ENCODE measurements at places on chromosomes 5 and 9.

GRCh38 chr9:16103620-16104397 lies 551.0 kb downstream of the CCDC171 start:
- DNase-seq: peak; percentile 34

DNA sequence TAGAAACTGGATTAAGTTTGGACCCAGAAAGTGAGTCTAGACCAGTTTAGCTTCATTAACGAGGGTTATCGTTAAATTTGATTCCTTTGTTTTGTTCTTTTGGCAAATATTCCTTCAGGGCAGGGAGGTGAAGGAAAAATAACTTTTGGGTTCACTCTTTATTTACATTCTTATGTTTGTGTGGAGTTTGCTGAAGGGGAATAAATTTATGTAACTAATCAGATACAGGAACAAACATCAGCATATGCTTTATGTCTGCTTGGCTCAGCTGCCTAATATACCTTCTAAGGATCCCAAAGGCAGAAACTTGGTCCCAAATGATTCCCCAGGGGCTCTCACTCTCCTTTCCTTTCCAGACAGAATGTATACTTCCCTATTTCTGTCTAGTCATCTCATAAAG lies 132.4 kb downstream of the MCTP1 start:
- no peak for DNase-seq

DNA sequence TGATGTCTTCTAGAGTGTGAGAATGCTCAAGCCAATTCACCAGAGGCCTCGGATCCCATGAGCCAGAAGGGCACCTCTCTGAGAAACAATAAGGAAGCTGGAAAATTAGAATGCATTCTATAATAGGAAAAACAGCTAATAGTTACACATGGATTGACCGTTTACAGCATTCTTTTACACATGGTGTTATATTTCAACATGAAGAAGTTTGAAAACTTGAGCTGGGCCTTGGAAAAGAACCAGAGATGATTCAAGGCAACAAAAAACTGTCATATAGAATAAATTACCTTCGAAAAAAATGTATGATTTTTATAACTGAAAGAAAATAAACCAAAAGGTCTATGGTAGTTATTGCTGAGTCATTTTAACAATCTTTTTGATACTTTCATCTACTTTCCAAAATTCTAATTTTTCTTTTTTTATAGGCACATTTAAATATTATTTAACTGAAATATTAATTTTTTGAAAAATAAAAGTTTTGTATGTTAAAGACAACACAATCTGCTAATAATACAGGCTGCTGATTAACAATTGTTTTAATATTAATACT lies 6.2 kb downstream of the SH3TC2 start:
- DNase-seq: no peak

- DNase-seq: no peak
These were observed 1740.1 kb upstream of the WWC1 start for GRCh38 chr5:166551384-166551783.

DNA sequence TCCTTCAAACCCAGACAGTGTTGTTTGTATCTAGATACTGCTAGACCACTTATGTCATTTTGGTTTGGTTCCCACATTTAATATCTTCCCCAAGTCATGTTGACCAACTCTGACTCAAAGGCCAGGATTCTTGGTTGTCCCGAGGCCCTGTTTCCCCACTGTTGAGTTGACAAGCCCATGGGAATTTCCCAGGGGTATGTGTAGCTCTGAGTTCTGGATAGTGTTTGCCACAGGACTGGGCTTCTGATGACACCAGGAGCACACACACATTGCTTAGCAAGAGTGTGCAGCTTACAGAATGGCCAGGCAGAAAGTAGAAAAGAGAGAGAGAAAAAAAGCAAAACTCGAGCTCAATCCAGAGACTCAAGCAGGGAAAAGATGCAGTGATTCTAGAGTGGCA lies 214.4 kb downstream of the NXNL2 start:
- DNase-seq: no peak

DNA sequence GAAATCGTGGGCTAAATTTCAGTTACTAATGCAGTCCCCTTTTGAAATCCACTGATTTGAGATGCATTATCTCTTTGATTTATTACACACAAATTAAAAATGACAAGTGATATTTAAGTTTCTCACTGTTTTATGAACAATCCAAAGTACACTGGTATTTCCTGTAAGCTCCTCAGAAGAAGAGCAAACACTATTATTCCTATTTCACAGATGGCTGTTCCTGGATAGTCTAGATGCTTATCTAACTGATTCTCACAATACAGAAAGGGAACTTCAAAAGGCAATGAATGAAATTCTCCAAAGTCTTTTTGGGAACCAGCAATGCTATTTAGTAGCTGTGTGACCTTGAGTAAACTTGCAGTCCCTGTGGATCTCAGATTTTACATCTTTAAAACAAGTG lies 404.7 kb upstream of the DAB2 start:
- no peak for DNase-seq

GRCh38 chr5:61493973-61494372 lies 161.9 kb downstream of the ZSWIM6 start:
- DNase-seq: no peak

- no peak for DNase-seq
These were observed 111.9 kb upstream of the LPAR1 start for GRCh38 chr9:111150181-111150580.

DNA sequence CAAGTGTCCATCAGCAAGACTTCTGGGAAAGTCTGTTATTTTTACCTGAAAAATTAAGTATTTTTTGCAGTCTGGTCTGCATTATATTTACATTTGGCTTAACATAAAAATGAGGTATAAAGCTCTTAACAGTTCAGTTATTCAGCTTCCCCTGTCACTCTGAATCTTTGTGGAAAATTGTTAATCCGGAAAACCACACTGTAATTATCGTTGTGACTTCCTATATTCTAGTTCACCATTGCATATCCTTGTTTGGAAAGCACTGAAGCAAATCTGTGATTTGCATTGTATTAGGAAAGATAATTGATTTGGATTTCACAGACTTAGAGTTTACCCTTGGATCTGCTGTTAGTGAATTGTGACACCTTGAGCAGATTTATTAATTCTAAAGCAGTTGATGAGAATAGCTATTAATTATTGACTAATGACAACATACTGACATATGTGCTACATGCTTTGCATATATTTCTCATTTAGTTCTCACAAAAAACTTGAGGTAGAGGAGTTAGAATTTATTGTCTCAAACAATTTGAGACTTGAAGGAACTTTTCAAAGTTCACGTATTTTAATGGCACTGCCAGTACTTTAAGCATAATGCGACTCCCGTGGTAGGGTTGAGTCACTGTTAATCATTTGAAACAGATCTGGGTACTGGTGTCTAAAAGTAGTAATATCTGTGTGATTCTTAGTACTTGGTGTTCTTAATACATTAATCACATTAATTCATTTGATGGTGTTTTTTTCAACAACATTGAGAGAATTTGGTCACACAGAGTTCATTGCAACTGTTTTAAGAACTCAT lies 71.8 kb upstream of the LRRC70 start:
- DNase-seq: no peak

Measured in hindlimb muscle (tissue), 1 donor.